ENCODE measurements at places on chromosomes 1 and 21. TPM values are rescaled to one million over a fixed set of nuclear protein-coding genes. Genes with fewer than 3 reads are reported as not detected.
A peak's percentile ranks its signal among the peaks of the same experiment; 100 is the strongest.

GRCh38 chr1:30313176-30313575 lies 410.2 kb downstream of the MATN1 start:
- no peak overlapping the region for H3K27ac ChIP-seq
- no peak overlapping the region for H3K4me3 ChIP-seq
- H3K36me3 ChIP-seq = no peaks in the 10 kb centered on the region
- peak; percentile 13 for DNase-seq
- no peaks in the 10 kb centered on the region for H3K4me1 ChIP-seq

DNA sequence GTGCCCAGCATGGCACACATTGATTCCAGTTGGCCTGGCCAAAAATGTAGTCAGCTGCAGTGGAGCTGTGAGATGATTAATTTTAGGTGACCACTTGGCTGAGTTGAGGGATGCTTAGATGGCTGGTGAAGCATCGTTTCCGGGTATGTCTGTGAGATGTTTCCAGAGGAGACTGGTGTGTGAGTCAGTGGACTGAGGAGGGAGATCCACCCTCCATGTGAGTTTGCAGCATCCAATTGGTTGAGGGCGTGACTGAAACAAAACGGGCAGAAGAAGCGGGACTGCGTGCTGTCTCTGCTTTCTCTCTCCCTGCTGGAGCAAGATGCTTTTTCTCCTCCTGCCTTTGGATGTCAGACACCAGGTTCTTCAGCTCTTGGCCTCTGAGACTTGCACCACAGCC lies 68.2 kb upstream of the DSCAM start:
- H3K27me3 ChIP-seq = no peaks in the 10 kb centered on the region
- no peaks in the 10 kb centered on the region for H3K4me1 ChIP-seq
- H3K4me3 ChIP-seq = no peak overlapping the region

GRCh38 chr1:53431805-53432565 lies 27.2 kb upstream of the DMRTB1 start:
- no peaks in the 10 kb centered on the region for H3K36me3 ChIP-seq
- H3K4me3 ChIP-seq = no peak overlapping the region
- H3K4me1 ChIP-seq = no peaks in the 10 kb centered on the region
- no peaks in the 10 kb centered on the region for H3K27me3 ChIP-seq

GRCh38 chr1:178057141-178057765 lies 36.7 kb upstream of the RASAL2 start:
- peaks cover 76% of the 10 kb centered on the region for H3K4me1 ChIP-seq
- H3K36me3 ChIP-seq = no peaks in the 10 kb centered on the region
- peak overlapping the region; percentile 86 for H3K27ac ChIP-seq
- no peak for DNase-seq
- H3K4me3 ChIP-seq = no peak overlapping the region

DNA sequence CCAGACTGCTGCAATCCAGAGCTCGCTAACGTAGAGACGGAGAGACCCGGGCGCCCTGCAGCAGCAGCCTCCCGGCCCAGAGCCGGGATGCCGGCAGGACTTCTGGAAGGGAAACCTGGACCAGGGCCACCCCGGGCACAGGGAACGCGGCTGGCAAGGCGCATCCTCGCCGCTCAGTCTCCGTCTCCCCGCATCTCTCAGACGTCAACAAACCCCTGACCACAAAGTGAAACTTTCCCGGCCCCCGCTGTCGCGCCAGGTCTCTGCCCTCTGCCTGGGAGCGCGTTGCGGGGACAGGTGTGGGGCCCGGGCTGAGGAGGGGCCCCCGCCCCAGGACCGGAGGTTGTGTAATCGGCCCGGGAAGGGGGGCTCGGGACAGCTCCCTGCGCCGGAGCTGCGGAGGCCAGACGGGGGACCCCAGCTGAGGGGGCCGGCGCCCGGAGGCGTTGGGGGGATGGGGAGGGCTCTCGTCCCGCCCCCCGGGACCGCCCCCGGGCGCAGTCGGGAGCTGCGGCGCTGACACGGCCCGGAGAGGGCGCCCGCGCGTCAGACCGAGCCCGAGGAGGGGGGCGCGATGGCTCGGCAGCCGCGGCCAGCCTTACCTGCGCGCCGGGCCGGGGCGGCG lies 116.6 kb upstream of the HIVEP3 start:
- peak; percentile 62 for DNase-seq
- no peaks in the 10 kb centered on the region for H3K27me3 ChIP-seq
- no peaks in the 10 kb centered on the region for H3K4me1 ChIP-seq
- H3K4me3 ChIP-seq = peak overlapping the region; percentile 89
- no peaks in the 10 kb centered on the region for H3K36me3 ChIP-seq
- peak overlapping the region; percentile 84 for H3K27ac ChIP-seq

The MORN1 gene
- 2.2 TPM for total RNA-seq

- DNase-seq = no peak
- H3K36me3 ChIP-seq = no peaks in the 10 kb centered on the region
- H3K4me1 ChIP-seq = no peaks in the 10 kb centered on the region
- H3K27ac ChIP-seq = no peak overlapping the region
Observed at GRCh38 chr1:164675342-164675904, 116.4 kb downstream of the PBX1 start.

DNA sequence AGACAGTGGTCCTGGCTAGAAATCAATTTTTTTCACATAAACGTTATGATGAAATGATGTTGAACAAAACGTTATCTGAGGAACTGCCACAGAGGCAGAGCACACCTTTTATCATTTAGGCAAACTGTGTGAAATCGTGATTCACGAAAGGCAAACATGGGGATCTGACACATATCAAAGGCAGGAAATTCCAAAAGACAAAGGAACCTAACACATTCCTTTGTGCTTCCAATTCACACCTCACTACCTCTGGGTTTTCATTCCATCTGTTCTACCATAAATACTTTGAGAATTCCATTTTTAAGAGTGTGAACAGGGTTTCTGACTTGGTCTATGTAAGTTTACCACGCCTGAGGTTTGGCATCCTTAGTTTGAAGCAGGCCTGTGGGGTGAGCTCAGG lies 119.5 kb upstream of the KRTAP19-8 start:
- DNase-seq = no peak
- H3K27me3 ChIP-seq = no peaks in the 10 kb centered on the region
- no peaks in the 10 kb centered on the region for H3K36me3 ChIP-seq

The ADAMTSL4 gene
- total RNA-seq = 41.1 TPM

- no peaks in the 10 kb centered on the region for H3K27me3 ChIP-seq
- DNase-seq = no peak
- no peak overlapping the region for H3K27ac ChIP-seq
- no peaks in the 10 kb centered on the region for H3K36me3 ChIP-seq
Observed at GRCh38 chr1:226195144-226195543, 8.6 kb upstream of the ACBD3 start.

DNA sequence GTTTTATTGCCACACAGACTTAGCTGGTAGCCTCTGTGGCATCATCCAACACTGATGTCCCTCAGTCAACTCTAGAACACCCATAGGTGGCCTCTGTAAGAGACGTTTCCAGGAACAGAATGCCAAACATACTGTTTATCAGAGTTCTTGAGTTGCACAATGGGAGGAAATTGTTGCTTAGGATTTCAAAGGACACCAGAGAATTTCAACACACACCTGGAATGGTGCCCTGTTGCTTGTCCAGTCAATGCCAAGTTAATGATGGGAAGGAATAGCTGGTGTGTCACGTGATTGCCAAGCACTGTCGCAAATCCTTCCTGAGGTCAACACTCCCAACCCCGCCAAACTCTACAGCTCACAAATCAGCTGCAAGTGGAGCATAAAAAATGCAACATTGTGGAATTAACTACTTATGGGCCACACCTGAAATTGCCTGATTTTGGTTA lies 28.6 kb upstream of the DUSP23 start:
- no peak overlapping the region for H3K4me3 ChIP-seq
- H3K27me3 ChIP-seq = no peaks in the 10 kb centered on the region
- no peaks in the 10 kb centered on the region for H3K36me3 ChIP-seq

DNA sequence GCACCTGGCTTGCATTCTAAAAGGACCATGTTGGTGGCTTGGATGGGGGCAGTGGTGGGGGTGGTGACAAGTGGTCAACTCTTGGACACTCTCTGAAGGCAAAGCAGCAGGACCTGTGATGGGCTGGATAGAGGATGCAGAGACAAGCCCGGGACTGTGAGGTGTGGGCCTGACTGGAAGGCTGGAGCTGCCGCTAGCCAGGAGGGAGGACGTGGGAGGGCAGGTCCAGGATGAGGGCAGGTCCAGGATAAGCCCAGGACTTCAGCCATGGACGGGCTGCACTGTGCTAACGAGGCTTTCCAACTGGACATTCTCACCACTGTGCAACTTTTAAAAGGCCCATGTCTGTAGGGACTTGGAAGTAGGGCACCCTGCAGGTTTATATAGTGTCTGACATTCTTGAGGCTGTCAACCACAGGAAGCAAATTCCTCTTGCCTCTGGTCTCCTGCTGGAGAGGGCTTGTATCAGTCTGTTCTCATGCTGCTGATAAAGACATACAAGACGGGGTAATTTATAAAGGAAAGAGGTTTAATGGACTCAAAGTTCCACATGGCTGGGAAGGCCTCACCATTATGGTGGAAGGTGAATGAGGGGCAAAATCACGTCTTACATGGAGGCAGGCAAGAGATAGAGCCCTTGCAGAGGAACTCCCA lies 8.3 kb upstream of the C1orf167 start:
- H3K4me1 ChIP-seq = peaks cover 6% of the 10 kb centered on the region
- no peak overlapping the region for H3K4me3 ChIP-seq
- H3K36me3 ChIP-seq = peaks cover 16% of the 10 kb centered on the region
- H3K27ac ChIP-seq = no peak overlapping the region
- no peaks in the 10 kb centered on the region for H3K27me3 ChIP-seq
- DNase-seq = no peak

DNA sequence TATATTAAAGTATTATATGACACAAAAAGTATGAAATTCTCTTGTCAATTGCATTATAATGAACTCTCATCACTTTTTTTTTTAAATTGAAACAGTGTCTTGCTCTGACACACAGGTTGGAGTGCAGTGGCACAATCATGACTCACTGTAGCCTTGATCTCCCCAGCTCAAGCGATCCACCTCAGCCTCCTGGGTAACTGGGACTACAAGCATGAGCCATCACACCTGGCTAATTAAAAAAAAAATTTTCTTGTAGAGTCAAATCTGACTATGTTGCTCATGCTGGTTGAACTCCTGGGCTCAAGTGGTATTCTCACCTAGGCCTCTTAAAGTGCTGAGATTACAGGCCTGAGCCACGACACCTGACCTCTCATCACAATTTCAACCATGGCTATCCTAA lies 259.3 kb downstream of the S1PR1 start:
- no peak overlapping the region for H3K27ac ChIP-seq
- DNase-seq = no peak
- H3K4me3 ChIP-seq = no peak overlapping the region
- no peaks in the 10 kb centered on the region for H3K4me1 ChIP-seq
- no peaks in the 10 kb centered on the region for H3K27me3 ChIP-seq

DNA sequence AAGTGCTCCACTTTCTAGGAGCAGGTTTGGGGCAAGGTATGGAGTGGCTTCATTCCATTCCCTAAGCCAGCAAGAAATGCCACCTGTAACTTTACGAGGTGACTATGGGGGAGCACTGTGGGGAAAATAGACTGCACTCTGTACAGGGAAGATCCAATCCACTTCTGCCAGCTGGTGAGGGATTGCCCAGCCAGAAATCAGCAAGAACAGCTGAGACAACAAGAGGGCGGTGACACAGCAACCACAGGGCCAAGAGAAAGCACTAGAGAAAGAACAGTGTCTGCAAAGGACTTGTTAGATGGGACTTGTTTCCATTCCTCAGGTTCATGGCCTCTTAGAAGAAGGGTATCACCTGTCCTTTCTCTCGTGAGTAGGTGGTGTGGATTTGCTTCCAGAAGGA lies 19.6 kb downstream of the CAPN8 start:
- DNase-seq = no peak
- H3K4me1 ChIP-seq = peaks cover 3% of the 10 kb centered on the region
- H3K27me3 ChIP-seq = no peaks in the 10 kb centered on the region

DNA sequence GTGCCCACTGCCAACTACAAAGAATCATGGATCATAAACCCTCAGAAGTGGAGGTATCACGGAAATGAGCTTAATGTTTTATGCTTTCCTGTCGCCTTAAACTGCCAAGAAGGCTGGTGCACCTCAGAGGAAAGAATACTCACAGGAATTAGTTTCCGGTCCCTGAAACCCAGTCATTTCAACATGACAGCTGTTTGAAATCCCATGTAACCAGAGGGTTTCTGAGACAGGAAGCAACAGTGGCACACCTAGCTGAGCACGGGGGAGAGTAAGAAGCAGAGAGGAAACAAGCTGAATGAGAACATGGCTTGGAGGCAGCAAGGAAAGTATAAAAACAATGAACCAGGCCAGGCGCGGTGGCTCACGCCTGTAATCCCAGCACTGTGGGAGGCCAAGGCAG lies 3.9 kb downstream of the JAK1 start:
- H3K27me3 ChIP-seq = no peaks in the 10 kb centered on the region
- DNase-seq = no peak
- no peak overlapping the region for H3K27ac ChIP-seq
- no peaks in the 10 kb centered on the region for H3K4me1 ChIP-seq
- H3K4me3 ChIP-seq = no peak overlapping the region
- H3K36me3 ChIP-seq = no peaks in the 10 kb centered on the region

DNA sequence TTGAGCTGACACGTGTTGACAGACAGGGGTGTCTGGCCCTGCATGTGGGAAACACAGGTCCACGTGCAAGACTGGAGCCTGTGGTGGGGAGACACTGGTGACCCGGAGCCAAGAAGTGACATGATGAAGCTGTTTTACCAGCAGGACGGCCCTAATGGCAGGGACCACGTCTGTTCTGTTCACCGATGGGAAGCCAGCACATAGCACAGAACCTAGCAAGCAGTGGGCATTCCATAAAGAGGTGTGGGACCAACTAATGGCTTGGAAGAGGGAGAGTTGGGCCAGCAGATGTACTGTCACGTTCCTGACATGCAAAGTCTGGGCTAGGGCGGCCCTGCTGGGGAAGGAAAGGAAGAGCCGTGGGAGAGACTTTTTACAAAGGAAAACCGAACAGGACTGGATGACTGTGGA lies 15.3 kb downstream of the NAV1 start:
- H3K4me3 ChIP-seq = no peak overlapping the region
- DNase-seq = no peak
- no peaks in the 10 kb centered on the region for H3K4me1 ChIP-seq
- H3K27me3 ChIP-seq = no peaks in the 10 kb centered on the region

DNA sequence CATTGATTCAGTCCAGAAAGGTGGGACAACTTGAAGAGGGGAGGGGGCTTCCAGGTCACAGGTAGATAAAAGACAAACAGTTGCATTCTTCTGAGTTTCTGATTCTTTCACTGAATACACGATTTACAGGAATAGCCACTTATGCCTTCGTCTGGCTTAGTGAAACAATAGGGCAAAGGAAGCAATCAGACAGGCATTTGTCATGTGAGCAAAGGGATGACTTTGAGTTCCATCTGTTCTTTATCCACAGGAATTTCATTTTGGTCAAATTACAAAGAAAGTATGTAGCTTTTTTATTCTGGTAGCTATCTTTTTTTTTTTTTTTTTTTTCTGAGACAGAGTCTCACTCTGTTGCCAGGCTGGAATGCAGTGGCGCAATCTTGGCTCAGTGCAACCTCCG lies 202.5 kb downstream of the TTLL7 start:
- no peak for DNase-seq
- H3K4me1 ChIP-seq = no peaks in the 10 kb centered on the region
- H3K27me3 ChIP-seq = no peaks in the 10 kb centered on the region
